ENCODE measurements at places on chromosomes 1 and 21.

- peak; percentile 39 for DNase-seq
Observed at GRCh38 chr1:245797592-245798348, 643.0 kb downstream of the KIF26B start.

DNA sequence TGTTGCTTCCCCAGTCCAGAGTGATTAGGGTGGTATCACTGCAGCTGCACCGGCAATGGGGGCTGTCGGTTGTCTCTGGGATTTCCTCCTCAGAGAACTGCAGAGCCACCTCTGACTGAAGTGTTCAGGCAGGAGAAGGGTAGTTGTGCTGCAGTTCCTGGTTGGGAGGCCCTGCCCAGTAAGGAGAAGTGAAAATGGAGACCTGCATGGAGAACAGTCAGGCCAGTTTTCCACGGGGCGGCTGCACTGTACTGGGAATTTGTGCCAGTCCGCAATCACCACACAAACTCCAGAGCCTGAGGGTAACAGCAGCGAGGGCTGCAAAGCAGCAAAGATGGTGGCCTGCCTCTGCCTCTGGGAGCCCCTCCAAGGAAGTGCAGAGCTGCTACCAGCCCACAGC, 58.1 kb upstream of the CCDC190 start:
- DNase-seq, result no peak

- DNase-seq, result no peak
Observed at GRCh38 chr1:187985145-187985896, 1156.6 kb downstream of the PLA2G4A start.

DNA sequence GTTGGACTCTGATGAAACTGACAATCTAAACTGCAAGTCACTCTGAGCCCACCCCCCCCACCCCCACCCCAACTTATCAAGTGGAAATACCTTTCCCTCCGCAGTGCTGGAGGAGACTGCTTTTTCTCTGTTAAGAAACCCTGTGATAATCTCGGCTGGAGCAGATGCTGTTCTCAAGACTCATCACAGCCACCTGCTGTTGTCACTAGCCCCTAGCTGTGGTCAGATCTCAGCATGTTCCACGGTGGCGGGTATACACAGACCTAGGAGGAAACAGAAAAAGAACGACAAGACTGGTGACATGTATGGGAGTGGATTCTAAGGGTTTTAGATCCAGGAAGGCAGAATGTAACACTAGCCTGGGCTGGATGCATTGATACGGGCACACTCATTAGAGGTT, 2.3 kb downstream of the ACTL8 start:
- DNase-seq, result no peak

DNA sequence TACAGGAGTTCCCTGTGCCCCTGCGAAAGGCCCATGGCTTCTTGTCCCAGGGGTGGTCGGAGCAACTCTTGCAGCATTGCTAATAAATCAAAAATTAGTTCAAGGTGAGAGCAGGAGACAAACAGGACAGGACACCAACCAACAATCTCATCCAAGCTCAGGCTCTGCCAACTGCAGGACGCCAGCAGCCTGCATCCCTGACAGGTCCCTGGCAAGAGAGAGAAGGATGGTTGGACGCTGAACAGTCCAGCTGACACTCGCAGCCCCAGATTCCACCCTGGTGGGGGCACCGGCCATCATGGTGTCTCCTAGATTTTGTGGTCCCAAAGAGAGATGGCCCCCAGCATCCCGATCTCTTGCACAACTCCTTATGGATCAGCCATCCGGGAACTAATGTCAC, 142.1 kb upstream of the VAMP3 start:
- DNase-seq, result no peak

- no peak for DNase-seq
Observed at GRCh38 chr1:56206391-56206790, 373.0 kb downstream of the PLPP3 start.

DNA sequence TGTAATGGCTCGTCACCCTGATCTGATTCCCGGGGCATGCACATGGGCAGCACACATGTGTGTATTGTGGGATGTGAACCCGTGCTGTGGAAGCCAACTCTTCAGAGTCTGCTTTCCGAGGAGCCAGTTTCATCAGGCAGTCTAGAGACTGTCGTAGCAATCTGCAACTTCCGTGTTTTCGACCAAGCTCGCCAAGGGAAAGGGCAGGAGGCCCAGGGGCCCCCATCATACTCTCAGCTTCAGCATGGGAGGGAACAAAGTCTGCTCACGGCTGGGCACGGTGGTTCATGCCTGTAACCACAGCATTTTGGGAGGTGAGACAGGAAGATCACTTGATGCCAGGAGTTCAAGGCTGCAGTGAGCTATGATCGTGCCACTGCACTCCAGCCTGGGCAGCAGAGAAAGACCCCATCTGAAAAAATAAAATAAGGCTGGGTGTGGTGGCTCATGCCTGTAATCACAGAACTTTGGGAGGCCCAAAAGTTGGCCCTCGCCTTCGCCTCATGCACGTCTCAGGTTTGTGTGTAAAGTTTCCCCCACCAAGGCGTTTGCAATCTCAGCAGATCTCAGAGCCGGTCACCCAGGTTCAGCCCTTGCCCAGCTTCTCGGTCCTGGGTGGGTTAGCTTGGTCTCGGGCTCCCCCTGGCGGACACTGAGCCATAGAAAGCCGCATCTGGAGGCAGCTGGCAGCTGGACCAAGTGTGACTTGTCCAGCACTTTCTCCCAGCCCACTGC, 48.5 kb upstream of the SLC25A33 start:
- peak; percentile 92 for DNase-seq

DNA sequence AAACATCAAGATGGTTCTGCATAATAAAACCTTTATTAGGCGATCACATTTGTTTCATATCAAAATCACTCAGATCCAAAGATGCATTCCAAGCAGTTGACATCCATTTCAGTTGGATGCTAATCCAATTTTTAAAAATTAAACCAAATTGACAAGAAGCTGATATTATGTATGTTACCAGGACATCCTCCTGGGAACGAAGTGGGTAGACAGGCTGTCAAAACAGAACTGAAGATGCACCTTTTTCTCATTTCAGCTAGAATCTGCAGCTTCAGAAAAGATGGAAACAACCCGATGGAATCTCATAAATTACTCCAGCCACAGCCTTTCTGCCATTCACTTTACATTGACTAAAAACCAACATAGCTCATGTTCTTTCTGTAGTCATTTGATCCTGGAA, 268.4 kb downstream of the PLPP3 start:
- no peak for DNase-seq

- DNase-seq, result no peak
Observed at GRCh38 chr21:41699311-41699710, 67.5 kb downstream of the RIPK4 start.
